ENCODE measurements at places on chromosomes 13 and 19.

DNA sequence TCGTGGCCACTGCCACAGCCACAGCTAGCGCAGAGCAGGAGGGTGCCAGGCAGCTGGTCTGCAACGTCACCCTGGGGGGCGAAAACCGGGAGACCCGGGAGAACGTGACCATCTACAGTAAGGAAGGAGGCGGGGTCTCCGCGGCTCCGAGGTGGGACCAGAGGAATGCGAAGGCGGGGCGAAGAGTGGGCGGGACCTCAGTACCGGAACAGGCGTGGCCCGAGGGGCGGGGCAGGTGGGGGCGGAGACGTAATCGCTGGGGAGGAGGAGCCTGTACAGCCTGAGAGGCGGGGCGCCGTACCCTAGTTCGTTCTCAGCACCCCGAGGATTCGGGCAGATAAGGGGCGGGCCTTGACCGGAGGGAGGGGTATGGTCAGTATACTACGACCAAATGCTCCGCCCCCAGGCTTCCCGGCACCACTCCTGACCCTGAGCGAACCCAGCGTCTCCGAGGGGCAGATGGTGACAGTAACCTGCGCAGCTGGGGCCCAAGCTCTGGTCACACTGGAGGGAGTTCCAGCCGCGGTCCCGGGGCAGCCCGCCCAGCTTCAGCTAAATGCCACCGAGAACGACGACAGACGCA, 2.5 kb downstream of the ICAM5 start:
- peak; percentile 88 for DNase-seq

- peak; percentile 99 for DNase-seq
Measured at GRCh38 chr19:5903624-5904351, at the start of gene NDUFA11. Gene NDUFA11 (minus strand): TSS chr19:5903790. CDS start chr19:5903708, 82 bp downstream.

GRCh38 chr19:17352608-17353280, 15.4 kb downstream of the GTPBP3 start:
- DNase-seq, result no peak

DNA sequence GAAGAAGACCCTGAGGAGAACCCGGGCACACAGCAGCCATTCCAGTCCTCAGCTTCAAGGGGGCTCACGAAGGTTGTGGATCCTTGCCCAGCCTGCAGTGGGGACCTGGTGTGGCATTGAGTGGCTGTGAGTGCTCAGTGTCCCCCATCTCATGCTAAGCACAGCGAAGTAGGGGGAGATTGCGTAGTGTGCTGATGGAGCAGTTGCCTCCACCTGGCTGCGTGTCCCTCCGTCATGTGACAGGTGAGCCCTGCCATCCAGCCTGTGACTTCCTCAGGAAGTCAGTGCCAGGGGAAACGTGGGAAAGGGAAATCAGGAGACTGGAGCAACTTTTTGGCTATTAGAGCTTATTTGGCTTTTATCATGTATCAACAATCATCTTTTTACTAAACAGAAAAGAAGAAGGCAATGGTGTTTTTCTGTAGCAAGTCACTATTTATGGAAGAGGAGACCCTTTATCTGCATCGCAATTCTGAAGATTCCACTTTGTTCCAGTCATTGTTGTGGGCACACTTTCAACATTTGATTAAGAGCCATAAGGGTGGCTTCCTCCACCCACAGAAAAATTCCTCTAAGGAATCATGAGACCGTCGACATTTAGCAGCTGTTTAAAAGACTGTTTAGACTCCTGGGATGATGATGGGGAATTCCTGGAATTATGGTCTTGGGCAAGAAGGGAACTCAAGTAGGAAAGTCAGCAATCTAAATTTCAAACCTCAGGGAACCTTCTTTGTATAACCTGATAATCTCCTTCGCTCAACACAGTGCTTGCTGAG, 126.8 kb upstream of the SPATA13 start:
- no peak for DNase-seq

- DNase-seq, result peak; percentile 74
Measured at GRCh38 chr13:25300861-25301346, 521 bp upstream of the NUP58 start.
